Stimulated activated CD8-positive, alpha-beta memory T cell treated with anti-CD3 and anti-CD28 coated beads, Interleukin-4, amount 100 ng/mL, for 48 hours (primary cell): ENCODE measurements at places on chromosomes 6 and 20.

- no peak for DNase-seq
Measured at GRCh38 chr20:10430000-10430466, 4.0 kb downstream of the MKKS start.

GRCh38 chr6:155340464-155341129 is 26.3 kb upstream of the TFB1M start:
- DNase-seq, result no peak

DNA sequence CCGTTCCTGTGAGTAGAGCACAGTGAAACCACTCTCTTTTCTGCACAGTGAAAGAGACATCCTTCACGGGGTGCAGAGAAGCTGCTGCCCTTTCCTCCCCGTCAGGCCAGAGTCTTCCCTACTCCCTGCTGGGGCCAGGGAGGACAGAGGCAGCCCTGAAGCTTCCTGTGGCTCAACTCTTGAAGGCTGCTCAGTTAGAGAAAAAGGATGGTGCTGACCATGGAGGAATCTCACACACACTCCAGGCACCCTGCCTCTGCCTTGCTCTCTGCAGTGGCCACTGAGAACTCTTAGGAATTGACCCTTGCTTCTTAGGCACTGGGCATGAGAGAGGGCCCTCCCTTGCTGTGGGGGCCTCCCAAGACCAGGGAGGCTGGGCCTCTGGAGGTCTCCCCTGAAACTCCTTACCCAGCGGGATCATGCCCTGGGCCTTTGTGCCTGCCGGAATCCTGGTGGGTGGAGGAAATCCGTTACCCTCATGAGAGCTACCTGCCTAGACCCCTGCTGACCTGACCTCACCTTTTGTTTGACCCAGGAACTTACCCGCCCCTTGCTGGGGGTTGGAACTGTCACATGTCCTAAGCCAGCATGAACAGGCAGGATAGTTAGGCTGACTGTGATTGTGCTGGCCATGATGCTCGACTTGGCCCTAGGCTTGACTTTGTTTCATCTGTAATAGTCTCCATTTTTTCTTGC is 65.0 kb upstream of the CD93 start:
- DNase-seq, result peak; percentile 2

DNA sequence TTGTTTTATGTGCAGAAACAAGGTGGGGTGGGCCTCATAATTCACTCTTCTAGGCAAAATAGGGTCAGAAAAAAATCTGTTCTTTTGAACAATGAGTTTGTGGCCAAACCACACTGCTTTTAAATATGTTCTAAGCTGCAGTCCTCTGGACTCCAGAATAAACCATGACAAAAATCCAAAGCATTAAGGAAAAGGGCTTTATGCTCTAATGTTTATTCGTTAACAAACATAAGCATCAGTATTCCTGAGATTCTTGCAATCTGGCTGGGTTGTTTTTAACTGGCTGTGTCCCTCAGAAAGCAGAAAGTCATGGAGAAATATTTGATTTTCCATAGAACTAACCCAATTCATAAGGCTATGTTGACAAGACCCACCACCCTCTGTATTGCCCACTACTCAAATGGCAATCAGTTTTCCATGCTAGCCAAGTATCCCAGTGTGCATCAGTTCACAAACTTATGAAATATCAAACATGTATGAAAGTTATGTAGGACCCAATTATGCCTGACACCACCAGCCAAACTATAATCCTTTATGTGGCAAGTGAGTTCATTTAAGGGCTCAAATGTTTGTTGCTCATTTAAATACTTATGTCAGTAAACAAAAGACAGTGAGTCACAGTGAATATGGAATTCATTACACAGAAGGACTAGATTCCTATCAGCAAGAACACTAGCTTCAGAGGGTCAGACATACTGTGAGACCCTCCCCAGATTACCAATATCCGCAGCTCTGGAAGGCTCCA is 45.1 kb downstream of the PKHD1 start:
- DNase-seq, result no peak

DNA sequence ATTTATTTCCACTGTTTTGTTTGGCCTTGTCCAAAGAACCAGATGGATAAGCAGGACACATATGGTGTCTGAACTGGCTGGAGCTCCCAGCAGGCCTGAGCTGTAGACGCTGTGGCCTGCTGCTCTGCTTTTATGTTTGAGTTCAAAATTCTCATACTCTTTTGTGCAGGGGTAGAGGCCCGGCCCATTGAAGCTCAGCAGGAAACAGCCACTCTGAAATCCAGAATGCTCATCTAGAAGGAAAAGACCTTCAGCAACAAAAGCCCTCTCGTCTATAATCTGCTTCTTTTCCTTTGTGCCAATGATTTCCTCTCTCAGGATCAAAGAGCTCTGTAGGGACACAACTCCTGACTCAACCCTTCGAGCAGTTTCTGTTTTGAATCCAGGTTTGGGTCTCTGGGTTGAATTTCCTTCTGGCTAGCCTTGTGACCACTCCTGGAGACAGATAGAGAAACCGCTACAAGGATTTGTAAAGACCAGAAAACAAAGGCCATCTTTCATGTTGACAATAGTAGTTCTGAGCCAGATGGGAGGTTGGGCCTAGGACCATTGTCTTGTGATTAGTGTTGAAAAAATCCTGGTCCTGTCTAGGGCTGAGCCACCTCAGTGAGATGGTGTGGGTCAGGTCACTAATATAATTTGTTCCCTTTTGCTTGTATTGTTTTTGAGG is 446.7 kb downstream of the BCKDHB start:
- DNase-seq, result no peak

DNA sequence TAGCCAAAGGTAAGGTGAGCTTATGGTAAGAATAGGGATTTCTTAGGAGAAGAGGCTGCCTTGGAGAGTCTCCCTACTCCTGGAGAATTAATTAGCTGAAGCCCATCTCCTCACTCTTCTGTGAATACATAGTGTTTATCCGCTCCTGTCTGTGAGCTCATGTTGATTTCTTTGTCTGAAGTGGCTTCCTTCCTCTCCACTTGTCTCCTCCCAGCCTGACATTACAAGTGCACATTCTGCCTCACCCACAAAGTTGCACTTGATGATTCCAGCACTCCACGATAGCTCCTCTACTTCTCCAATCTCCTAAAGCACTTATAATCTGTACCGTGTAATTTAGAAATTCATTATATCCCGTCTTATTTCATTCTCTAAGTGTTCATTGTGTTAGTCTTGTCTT is 287.2 kb downstream of the QKI start:
- DNase-seq, result no peak

DNA sequence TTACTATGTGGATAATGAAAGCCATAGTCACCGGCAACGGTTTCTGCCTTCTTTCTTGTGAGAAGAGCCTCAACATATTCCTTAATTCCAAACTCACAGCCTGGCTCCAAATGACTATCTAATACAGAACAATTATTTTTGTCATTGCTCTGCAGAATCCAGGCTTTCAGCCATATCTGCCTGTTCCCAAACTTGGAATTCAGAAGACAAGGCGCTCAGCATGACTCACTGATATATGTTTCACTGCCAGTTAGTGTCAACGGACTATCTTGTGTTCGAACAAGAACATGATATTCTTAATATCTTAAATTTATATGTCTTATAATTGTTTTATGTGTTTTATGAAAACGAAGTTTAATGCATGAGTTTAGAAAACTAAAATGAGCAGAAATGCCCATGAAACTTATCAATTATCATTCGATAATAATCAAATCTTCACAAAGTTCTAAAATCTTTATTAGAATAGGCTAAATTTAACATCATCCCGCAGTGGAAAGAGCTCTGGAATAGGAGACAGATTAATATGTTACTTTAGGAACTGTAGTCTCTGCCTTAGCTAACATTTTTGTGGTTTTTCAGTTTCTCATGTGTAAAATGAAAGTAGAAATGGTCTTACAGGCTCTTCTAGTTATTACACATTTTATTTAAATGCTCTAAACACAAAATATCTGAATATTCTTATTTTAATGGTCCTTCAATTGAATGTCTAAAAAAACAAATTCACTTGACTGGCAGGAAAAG is 669.3 kb upstream of the GJE1 start:
- DNase-seq, result no peak

DNA sequence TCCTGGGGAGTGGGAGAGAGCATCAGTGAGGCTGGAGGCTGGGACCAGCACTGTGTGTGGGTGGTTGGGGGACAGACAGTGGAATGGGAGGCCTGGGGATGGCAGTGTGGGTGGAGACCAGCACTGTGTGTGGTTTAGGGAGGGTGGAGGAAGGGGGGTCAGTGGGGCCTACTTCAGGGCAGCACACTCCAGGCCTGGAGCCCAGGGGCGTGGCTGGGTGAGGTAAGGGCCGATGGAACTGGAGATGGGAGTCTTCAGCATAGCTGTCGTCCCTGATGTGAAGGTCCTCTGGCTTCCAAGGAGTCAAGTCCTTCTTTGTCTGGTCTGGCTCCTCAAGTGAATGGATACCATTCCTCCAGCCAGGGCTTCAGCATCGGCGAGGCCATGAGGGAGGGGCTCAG is 18.6 kb downstream of the KCNK17 start:
- no peak for DNase-seq

GRCh38 chr6:9086331-9086730 is 651.0 kb upstream of the SLC35B3 start:
- no peak for DNase-seq

DNA sequence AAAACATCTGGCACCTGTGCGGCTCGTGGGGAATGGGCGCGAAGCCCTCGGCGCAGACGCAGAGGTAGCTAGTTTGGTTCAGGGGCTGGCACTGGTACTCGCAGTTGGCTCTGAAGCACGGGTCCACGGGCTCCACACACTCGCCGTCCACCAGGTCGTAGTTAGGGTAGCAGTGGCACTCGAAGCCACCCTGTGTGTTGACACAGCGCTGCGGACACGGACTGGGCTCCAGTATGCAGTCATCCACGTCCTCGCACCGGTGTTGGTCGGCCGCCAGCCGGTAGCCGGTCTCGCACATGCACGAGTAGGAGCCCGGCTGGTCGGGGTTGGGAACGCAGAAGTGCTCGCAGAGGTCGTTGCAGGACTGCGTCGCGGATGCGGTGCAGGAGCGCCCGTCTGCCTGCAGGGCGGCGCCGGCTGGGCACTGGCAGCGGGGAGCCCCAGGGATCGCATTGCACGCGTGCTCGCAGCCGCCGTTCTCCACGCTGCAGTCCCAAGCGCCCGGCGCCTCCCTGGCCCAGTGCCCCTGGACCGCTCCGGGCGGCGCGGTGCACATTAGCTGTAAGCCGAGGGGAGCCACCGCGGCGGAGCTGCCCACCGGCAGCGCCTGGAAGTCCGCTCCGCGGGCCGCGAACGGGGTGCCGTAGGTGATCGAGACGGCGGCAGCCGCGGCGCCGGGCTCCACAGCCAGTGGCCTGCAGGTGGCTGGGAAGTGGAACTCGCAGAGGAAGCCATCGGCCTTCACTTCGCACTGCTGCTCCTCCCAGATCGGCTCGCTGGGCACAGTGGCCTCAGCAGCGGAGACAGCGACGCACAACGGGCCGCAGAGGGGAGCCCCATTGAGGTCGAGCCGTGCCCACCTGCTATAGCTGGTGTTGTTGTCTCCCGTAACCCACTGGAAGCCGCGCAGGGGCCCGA is 930 bp downstream of the THBD start:
- peak; percentile 45 for DNase-seq

GRCh38 chr6:118890997-118891790 is 2.8 kb upstream of the ASF1A start:
- no peak for DNase-seq

DNA sequence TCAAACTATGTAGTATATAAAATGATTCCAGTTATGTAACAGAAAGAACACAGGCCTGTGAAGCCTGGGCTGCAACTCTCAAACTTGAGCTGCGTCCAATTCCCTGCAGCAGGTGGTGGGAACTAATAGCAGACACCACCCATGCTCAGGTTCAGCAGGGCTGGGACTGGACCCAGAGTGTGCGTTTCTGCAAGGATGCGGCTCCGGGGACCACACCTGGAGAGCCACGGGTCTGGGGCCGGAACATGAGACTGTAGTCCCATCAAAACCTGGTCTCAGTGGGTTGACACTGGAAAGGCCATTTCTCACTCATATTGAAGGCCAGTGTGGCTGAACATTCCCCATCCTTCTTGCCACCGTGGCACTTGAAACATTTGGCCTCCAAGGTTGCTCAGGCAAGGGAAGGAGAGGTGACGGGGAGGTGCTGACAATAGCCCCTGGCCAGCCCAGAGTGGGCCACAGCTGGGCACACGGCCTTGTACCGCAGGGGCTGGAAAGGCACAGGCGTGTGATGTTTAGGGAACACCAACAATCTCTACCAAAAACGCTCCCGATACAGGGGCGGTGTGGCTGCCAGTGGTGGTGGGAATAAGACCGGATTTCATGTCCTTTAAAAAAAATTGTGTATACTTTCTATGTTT is 38.0 kb downstream of the FRMD1 start:
- no peak for DNase-seq

DNA sequence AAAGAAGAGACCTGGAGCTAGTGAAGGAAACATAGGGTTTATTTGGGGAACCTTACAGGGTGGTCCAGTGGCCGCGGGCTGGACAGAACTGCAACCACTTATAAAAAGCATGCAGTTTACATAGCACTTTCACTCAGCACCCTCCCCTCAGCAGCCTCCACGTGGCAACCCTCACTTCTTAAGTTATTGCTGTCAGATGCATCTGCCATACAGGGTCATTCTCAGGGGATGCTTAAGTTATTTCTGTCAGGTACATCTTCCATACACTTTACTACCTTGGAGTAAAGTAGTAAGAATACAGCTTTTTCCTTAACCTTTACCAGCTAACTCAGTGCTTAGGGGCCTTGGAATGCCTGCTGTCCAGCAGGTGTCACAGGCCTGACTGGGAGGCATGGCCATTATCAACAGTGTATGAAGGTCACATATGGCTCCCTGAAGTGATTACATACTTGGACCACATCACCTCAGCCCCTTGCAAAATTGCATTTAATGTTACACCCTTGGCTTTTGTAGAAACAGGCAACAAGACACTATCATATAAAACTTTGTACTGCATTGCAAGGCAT is 2.0 kb upstream of the NOL7 start:
- no peak for DNase-seq

DNA sequence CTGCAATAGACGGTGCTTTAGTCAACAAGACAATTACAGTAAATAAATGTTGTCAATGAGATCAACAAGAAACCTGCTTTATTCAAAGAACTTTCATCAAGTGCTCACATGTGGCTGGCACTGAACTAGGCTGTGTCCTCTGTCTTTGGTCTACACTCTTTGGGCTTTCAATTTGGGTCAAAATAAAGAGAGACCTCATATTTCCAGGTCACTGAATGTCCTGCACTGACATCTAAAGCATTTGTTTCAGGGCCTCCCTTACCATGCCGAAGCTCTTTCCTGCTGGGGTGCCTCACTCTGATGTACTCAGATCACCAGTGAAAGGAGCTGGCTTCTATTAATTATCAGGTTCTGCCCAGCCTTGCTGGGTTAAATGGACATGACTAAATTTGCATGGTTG is 32.0 kb downstream of the PDE7B start:
- DNase-seq, result no peak

- DNase-seq, result no peak
Measured at GRCh38 chr6:49553384-49553783, 2.9 kb downstream of the C6orf141 start.

- DNase-seq, result no peak
Measured at GRCh38 chr6:111862314-111862713, 10.9 kb downstream of the FYN start.

GRCh38 chr20:59643615-59644061 is 39.3 kb downstream of the PHACTR3 start:
- DNase-seq, result no peak

- DNase-seq, result no peak
Measured at GRCh38 chr6:25239059-25239458, 40.1 kb upstream of the CARMIL1 start.

GRCh38 chr6:56019973-56020372 is 144.6 kb upstream of the BMP5 start:
- no peak for DNase-seq
